ENCODE measurements at places on chromosomes 6 and 20.

DNA sequence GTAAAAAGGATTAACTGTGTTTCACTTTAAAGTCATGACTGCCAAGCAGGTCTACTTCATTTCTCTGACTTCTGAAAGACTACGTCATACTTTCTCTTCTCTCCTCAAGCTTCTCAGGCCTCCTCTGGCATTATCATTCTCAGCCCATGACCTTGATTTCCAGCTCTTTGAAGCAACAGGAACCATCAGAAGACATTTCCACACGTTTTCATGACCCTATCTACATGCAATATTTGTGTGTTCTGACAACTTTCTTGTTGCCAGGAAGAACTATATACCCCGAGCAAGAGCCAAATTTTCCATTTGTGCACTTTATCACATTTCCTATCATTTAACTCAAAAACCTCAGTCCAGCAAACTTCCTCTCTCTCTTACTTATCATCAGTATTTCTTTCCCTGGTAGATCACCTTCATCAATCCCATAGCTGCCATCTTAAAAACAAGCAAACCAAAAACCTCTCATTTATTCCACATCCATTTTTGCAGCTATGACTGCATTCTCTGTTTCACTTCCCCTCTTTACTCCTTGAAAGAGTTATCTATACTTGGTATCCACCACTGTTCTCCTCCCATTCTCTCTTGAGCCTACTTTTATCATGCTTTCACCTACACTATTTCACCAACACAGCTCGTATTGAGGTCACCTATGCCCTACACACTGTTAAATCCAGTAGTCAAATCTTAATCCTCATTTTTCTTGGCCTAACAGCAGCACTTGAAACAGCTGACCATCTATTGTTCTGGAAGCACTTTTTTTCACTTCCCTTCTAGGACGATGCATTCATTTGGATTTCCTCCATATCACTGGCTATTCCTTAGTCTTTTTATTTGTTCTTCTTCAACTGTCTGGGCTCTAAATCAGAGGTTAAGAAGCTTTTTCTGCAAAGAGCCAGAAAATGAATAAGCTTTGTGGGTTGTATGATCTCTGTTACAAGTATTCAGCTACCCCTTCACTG is 47.1 kb downstream of the STX7 start:
- DNase-seq: no peak

GRCh38 chr6:34455831-34456230 is 10.0 kb upstream of the PACSIN1 start:
- DNase-seq: no peak

DNA sequence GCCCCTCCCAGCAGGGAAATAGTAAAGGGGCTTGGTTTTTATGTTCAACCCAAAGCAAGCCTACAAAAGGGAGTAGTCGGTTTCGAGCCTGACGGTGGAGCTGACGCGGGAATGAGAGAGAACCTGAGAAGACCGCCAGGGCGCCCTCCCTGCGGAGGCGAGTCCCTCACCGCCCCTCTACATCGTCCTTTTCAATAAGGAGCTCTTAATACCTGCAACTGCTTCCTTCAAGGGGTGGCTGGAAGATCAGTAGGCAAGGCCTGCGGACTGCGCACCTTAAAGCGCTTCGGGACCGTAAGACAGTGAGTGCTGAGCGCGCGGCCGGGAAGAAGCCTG is 709 bp upstream of the ZNF76 start:
- no peak for DNase-seq

DNA sequence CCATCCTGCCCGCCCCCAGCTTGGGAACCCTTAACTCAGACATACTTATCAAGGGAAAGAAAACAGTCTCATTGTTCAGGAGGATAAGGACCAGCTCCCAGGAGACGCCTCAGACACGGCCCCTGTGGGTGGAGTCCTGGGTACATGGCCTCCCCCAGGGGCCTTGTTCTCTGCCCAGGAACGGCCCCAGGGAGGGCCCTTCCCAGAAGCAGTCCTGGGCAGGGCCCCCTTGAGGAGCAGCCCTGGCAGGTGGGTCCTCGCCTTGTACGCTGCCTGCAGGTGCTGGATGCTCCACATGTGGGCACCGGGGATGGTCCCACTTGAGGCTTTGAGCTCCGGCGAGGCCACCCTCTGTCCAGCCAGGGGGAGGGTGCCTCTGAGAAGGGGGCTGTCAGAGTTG is 4.5 kb upstream of the GATA5 start:
- no peak for DNase-seq

DNA sequence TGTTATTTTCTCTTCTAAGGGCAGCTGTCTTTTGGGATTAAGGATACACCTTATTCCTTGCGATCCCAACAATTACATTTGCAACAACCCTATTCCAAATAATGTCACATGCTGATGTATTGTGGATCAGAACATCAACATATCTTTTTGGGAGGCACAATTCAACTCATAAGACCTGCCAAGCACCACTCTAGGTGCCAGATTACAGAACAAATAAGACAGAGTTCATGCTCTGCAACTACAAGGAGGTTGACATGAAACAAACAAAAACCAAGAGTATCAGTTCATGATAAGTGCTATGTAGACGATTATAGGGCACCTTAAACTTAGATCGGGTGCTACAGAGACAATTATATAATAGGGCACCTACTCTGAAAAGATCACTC is 203.2 kb upstream of the SGK1 start:
- DNase-seq: no peak
